ENCODE measurements at places on chromosomes 1 and 21. TPM values are rescaled to one million over a fixed set of nuclear protein-coding genes. Genes with fewer than 3 reads are reported as not detected.

GRCh38 chr1:247408100-247408499 lies 7.9 kb upstream of the NLRP3 start:
- DNase-seq: no peak

DNA sequence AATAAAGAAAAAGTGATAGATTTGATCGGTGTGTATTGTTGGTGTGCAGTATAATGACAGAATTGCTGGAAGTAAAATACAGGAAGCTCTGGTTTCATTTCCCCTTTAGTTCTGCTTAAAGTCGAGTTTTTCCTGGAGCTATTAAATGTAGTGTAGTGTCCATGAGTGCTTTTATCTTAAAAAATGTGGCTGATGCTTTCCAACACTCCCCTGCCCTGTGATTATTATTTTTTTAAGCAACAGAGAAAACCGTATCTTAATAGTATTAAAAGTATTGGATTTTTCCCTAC lies 1.1 kb downstream of the LGALS8 start:
- no peak for DNase-seq

DNA sequence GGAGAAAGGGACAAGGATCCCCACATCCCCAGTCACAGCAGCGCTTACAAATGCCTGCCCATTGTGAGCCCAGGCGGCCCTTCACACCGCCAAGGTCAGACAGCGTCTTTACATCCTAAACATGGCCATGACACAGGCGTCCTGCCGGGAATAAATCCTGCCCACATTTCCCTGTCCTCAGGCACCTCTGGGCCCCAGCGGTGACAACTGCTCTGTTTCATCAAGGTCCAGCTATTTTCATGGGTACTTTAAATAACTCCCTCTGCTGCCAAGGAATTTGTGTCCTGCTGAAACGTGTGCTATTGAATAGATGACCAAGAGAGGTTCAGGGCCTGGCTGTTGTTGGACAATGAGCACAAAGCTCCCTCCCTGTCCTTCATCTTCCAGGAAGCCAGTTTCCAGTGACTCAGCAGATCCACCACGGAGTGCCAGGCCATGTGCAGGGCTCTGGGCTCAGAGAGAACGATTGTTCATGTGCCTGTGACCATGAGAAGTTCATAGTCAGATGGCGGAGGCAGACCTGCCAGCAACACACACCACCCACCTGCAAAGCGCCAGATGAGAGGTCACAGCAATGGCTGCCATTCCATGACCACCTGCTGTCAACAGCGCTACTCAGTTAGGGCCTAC lies 195.8 kb downstream of the MATN1 start:
- no peak for DNase-seq

GRCh38 chr1:168139070-168139469 lies 2.3 kb upstream of the GPR161 start:
- DNase-seq: no peak

Gene DCDC2B
- total RNA-seq: not detected

Data from bronchial epithelial cell (primary cell).